ENCODE measurements at places on chromosomes 12 and 14.

DNA sequence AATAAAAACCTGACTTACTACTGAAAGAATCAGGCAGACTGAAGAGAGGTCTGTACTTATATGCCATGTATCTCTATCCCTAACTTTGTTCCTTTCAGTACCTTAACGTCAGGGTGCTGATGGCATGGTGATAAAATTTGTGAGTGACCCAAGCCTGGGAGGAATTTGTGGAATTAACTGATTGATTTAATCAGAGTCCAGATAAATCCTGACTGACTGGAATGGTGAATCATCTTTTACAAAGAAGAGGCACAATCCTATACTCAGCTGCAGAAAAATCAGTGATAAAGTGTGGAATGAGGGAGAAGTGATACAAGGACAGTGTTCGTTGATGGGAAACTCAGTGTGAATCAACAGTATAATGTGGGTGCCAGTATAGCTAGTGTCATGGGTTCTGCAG, 3.7 kb downstream of the TDG start:
- no peak for DNase-seq

GRCh38 chr14:94337274-94337673, 14.1 kb upstream of the SERPINA6 start:
- DNase-seq, result no peak

DNA sequence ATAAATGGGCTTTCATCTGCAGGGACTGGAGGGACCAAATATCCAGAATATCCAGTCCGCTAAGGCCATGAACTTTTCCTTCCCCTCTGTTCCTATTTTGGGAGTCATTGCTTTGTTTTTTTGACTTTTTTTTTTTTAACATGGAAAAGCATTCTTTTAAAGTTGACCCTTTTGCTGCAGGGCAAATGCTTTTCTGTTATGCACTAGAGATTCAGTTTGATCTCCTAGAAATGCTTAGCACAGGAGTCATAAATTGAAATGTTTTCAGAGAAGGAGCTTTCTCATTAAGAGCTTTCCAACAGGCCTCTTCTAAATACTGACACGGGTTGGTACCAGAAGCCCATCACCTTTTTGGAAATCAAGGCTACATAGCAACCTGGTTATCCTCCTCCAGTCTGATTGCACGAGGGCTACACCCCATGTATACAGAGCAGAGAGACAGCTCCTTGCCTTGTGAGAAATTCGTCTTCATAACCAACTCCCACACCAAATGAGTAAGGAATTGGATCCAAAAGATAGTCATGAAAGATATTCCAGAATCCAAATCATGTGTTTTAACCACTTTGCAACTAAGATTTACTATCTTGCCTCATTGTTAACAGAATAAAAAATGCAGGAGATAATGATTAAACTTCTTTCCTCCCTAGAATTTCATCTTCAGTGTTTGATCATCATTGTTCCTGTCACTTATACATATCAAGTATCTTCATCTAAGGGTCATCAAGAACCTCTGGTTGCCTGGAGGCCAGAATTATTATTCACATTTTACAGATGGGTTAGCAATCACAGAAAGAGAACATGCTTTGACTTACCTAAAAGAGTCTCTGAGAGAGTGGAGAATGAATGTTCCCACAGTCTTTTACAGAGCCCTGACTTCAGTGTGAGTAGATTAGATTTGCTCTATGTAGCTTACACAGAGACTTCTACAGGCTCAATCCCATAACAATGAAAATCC, 389.4 kb downstream of the ZFP36L1 start:
- DNase-seq, result no peak

GRCh38 chr12:108447168-108447832, 67.8 kb upstream of the FICD start:
- DNase-seq, result no peak

GRCh38 chr12:89756194-89756584, 47.6 kb upstream of the ATP2B1 start:
- DNase-seq, result no peak

- no peak for DNase-seq
Measured at GRCh38 chr14:78075033-78075432, 95.1 kb upstream of the NRXN3 start.

DNA sequence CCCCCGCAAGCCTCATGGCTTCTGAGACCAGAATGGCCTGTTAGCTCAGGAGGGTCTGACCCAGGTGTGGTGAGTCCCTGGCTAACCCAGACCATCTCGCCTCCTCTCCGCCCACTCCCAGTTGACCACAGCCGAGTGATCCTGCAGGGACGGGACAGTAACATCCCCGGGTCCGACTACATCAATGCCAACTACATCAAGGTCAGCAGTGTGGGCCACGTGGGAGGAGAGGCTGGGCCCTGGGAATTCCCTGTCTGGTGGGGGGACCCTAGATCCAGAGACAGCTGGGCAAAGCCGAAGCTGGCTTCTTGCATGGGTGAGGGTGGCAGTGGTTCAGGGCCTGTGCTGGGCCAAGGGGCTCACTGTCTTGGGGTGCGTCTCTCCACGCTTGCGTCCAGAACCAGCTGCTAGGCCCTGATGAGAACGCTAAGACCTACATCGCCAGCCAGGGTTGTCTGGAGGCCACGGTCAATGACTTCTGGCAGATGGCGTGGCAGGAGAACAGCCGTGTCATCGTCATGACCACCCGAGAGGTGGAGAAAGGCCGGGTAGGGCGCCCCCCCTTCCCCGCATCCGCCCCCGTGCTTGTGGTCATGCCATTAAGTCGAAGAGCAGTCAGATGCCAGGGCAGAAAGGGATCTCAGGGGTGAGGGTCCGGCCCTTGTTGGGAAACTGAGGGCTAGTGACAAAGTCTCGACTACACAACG, 5.0 kb downstream of the PTPN6 start:
- peak; percentile 56 for DNase-seq

- no peak for DNase-seq
Measured at GRCh38 chr14:85604021-85604420, 74.1 kb downstream of the FLRT2 start.

GRCh38 chr12:50088577-50089335, 3.6 kb downstream of the SMARCD1 start:
- peak; percentile 75 for DNase-seq

DNA sequence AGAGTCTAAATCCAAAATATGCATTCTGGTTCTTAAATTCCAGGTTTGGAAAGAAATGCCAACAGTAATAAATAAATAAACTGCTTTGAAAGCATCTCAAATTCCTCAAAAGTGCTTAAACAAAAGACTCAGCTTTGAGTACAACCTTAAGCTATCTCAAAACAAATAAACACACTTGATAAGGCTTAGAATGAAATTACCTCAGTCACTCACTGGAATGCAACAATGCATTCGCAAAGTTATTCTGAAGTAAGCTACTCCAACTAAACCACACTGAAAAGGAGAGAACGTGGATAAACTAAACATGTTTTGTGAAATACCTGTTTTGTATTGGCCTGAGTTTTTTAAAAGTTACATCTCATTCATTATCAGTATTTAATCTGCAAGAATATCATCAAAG, 1.2 kb downstream of the SPTSSA start:
- DNase-seq, result no peak

DNA sequence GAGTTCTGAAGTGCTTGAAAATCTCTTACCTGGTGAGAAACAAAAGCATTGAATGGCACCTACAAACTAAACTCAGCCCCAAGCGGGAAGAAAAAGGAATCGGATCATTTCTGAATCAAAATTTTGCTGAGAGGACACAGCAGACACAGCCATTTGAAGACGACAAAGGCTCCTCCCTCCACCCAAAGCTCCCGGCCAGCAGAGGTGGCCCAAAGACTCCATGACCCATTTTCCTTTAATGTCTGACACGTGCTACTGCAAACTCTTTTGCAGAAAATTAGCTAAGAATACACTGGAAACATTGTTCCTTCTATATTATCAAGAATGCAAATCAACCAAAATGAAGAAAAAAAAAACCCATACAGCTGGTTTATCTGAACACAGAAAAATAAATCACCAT, 85.9 kb upstream of the FOXN3 start:
- no peak for DNase-seq

GRCh38 chr14:96581026-96581425, 78.8 kb downstream of the PAPOLA start:
- DNase-seq, result no peak

DNA sequence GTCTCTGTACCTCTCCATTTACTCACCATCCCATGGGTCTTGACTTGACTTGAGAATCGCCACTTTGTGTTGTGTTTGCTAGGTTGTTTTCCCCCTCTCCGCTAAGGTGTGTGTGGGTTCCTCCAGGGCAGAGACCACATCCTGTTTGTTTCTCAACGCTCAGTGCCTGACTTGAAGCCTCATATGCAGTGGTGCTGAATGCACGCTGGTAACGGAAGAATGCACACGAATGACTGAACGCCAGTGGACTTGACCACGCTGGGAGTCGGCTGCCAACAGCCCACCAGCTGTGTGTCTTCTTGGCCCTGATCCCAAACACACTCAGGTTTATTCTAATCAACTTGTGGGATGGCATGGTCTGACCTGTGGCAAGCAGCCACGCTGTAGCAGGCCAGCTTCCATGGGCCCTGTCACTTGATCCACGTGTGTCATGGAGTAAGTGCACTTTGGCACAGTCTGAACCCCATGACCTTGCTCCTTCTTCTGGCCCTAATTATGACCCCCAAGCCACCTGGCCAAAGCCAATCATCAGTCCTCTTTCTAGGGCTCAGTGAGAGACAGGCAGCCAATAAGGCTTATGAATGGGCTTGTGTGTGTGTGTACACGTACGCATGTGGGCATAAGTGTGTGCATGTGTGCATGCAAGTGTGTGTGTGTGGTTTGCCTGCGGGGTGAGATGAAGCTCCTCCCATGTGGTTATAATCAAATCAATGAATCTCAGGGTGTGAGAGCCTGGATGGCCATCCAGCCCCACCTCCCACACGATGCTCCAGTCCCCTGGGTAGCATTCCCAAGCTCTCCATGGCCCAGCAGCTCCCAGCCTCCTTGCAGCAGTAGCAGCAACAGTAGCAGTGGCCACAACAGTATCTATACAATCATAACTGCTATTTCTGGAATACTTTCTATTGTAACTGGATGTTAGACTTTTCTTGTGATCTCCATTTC, 6.4 kb upstream of the TC2N start:
- peak; percentile 89 for DNase-seq

- no peak for DNase-seq
Measured at GRCh38 chr14:64591809-64592208, 42.0 kb downstream of the PPP1R36 start.

- DNase-seq, result no peak
Measured at GRCh38 chr12:131082290-131083194, 128.8 kb downstream of the ADGRD1 start.

DNA sequence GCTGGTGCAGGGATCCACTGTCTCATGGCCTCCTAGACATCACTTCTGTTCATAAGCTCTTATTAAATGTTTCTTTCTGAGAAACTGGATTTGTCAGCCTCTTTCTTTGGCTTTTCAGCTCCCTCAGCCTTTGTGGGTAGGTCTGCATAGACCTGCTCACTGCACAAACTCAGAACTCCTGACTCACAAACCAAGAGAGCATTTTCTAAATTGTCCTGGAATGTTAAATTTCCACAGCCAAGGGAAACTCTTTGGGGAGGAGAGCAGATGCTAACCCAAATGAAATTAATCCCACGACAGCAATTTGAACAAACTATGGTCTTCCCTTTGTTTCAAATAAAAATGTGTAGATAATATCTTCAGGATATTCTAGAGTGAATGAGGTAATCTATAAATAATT, 19.5 kb upstream of the CERS5 start:
- DNase-seq, result no peak

- no peak for DNase-seq
Measured at GRCh38 chr14:30129807-30130206, 202.2 kb upstream of the PRKD1 start.

DNA sequence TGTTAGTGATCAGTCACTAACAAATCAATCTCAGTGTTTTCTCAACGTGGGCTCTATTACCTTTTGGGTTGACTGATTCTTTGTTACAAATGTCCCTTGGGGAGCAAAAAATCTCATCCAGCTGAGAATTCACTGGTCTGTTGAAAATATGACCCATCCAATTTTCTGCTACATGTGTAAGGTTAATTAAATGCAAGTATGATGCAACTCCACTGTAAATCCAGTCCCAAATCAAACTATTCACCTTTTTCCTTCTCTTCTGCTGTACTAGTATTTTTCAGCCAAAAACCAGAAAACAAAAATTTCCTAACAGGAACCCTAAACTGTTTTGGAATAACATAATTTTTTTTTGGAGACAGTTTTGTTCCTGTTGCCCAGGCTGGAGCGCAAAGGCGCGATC, 2.2 kb downstream of the ERH start:
- no peak for DNase-seq

GRCh38 chr14:59481871-59482540, 2.2 kb downstream of the L3HYPDH start:
- DNase-seq, result no peak

- DNase-seq, result no peak
Measured at GRCh38 chr12:123840765-123841425, 78.8 kb downstream of the DNAH10 start.

DNA sequence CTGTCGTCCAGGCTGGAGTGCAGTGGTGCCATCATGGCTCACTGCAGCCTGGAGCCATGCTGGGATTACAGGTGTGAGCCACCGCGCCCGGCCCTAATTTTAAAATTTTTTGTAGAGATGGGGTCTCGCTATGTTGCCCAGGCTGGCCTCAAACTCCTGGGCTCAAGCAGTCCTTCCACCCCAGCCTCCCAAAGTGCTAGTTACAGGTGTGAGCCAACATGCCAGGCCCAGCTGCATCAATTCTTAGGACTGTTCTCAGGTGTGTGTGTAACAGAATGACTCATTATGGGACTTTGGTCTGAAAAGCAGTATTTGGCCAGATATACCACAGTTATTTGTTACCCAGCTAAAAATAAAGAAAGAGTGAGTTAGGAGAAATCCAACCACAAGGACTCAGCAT, 17.4 kb downstream of the LETMD1 start:
- DNase-seq, result no peak

GRCh38 chr12:129208566-129208965, 355.3 kb downstream of the GLT1D1 start:
- DNase-seq, result no peak

- no peak for DNase-seq
Measured at GRCh38 chr14:103133210-103134140, 10.2 kb downstream of the TNFAIP2 start.

- no peak for DNase-seq
Measured at GRCh38 chr14:100779691-100780080, 46.2 kb upstream of the MEG3 start.

DNA sequence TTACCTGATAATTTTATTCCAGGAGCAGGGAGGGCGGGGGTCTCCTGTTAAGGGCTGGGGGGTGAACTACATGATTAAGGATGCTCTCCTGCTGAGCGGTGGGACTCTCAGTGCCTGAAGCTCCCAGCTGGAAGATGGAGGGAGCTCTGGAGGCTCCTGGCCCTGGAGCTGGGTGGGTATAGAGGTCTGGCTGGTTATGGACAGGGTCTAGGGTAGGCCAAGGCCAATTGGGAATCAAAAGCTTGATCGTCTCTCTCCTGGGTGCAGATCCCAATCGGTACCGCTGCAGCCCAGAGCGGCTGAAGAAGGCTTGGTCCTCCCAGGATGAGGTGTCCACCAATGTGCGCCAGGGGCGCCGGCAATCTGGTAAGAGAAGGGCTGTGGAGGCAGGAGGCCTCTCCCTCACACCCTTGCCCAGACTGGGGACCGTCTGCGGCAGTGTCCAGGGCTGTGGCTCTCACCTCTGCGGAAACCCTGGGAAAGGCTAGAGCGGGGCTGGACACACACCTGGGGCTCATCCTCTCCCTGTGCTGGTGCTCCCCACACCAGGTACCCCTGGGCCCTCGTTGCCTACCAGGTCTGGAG, 28.4 kb downstream of the PLEKHG3 start:
- DNase-seq, result no peak

- DNase-seq, result no peak
Measured at GRCh38 chr14:40340708-40341107, 908.5 kb upstream of the FBXO33 start.

GRCh38 chr12:65740506-65740872, 83.8 kb upstream of the HMGA2 start:
- DNase-seq, result no peak

Measured in CD4-positive, alpha-beta T cell treated with Interleukin-21 for 1 hour (primary cell).